ENCODE measurements at places on chromosomes 5 and 9. TPM values are rescaled to one million over a fixed set of nuclear protein-coding genes. Genes with fewer than 3 reads are reported as not detected.

Gene MED10
- total RNA-seq, result 30.7 TPM

DNA sequence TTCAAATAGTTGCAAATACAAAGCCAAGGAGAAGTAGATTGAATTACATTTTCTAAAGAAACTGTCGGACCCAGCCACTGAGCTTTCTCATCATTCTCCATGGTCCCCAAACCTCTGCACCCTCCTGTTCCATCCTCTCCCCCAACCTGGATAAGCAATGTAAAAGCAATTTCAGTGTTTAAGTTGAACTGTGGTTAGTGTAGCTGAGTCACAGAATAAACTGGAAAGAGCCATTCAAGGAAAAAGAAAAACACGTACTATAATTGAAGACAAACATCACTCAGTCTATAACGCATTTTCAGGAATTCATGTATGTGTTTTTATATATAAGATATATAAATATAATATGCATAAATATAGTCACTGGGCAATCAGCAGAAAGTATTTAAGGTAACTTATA, 54.1 kb upstream of the TMEM161B start:
- H3K27ac ChIP-seq, result no peak overlapping the region
- DNase-seq, result no peak
- H3K4me3 ChIP-seq, result no peak overlapping the region
- H3K36me3 ChIP-seq, result no peaks in the 10 kb centered on the region

Gene LCN9
- total RNA-seq, result not detected

GRCh38 chr9:37290940-37291485, 131.5 kb upstream of the GRHPR start:
- H3K27me3 ChIP-seq, result no peaks in the 10 kb centered on the region
- H3K27ac ChIP-seq, result no peak overlapping the region
- no peaks in the 10 kb centered on the region for H3K36me3 ChIP-seq
- H3K4me3 ChIP-seq, result no peak overlapping the region

Gene PRR16
- 16.2 TPM for total RNA-seq

DNA sequence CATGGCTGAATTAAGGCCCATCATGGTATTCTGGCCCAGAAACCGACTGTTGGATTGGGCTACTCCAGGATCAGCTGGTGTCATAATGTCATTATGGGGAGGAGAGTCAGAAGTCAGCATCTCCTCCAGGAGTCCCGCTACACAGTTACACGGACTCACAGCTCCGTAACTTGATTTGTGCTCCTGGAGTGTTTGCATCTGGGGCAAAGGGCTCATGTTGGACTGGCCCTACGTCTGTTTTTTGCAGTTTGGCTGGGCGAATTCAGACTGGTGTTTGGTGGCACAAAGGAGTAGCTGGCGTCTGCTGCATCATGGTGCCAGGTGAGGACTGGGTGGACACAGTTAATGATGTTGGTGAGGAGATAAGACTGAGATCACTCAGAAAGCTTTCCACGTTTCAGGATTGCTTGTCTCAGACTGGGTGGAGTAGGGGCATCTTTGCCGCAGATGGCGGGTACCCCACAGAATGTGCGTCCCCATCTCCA, 31.3 kb downstream of the OR2V1 start:
- H3K27me3 ChIP-seq, result peaks cover 26% of the 10 kb centered on the region
- no peak overlapping the region for H3K27ac ChIP-seq
- no peaks in the 10 kb centered on the region for H3K36me3 ChIP-seq
- no peaks in the 10 kb centered on the region for H3K4me1 ChIP-seq
- DNase-seq, result no peak

DNA sequence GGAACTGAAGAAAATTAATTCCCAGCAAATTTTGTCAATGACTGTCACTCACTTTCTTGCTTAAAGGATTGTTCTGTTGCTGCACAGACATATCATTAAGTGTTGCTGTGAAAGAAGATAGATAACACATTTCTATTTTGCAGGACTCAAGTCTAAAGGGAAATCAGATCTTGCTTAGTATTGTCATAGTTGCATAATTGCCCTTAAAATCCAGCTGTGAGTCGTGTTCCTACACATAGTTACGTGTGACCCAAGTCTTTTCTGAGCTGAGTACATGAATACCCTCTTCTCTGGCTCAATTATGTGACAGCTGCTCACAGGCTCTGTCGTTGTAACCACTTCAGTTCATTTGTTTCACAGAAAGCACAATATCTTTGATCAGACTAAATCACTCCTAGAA, 390.8 kb downstream of the DTWD2 start:
- no peak for DNase-seq
- no peaks in the 10 kb centered on the region for H3K36me3 ChIP-seq
- H3K27me3 ChIP-seq, result no peaks in the 10 kb centered on the region
- H3K27ac ChIP-seq, result no peak overlapping the region
- no peak overlapping the region for H3K4me3 ChIP-seq
- H3K4me1 ChIP-seq, result peaks cover 2% of the 10 kb centered on the region

GRCh38 chr5:1386274-1386717, 41.4 kb upstream of the CLPTM1L start:
- peaks cover 9% of the 10 kb centered on the region for H3K27me3 ChIP-seq
- peaks cover 10% of the 10 kb centered on the region for H3K4me1 ChIP-seq
- H3K27ac ChIP-seq, result peak overlapping the region; percentile 46
- H3K36me3 ChIP-seq, result no peaks in the 10 kb centered on the region

Gene FOXD4L4
- not detected for total RNA-seq

Gene SMIM15
- 8.0 TPM for total RNA-seq

GRCh38 chr9:96503918-96504317, 53.9 kb downstream of the HABP4 start:
- no peaks in the 10 kb centered on the region for H3K27me3 ChIP-seq
- DNase-seq, result no peak
- H3K4me3 ChIP-seq, result no peak overlapping the region
- H3K4me1 ChIP-seq, result peaks cover 33% of the 10 kb centered on the region
- H3K27ac ChIP-seq, result no peak overlapping the region

GRCh38 chr9:113289091-113289490, 13.6 kb downstream of the PRPF4 start:
- no peaks in the 10 kb centered on the region for H3K4me1 ChIP-seq
- H3K36me3 ChIP-seq, result no peaks in the 10 kb centered on the region
- H3K4me3 ChIP-seq, result no peak overlapping the region
- H3K27ac ChIP-seq, result no peak overlapping the region
- DNase-seq, result no peak

GRCh38 chr9:86977205-86977835, 30.0 kb upstream of the GAS1 start:
- no peak overlapping the region for H3K27ac ChIP-seq
- peaks cover 9% of the 10 kb centered on the region for H3K4me1 ChIP-seq
- no peaks in the 10 kb centered on the region for H3K36me3 ChIP-seq
- no peak for DNase-seq
- no peaks in the 10 kb centered on the region for H3K27me3 ChIP-seq

Gene CDX1
- total RNA-seq, result not detected

Gene KCNN2
- 6.8 TPM for total RNA-seq

- peak overlapping the region; percentile 66 for H3K27ac ChIP-seq
- no peak overlapping the region for H3K4me3 ChIP-seq
- no peak for DNase-seq
- peaks cover 38% of the 10 kb centered on the region for H3K4me1 ChIP-seq
These were observed 43.0 kb downstream of the PIK3R1 start for GRCh38 chr5:68258531-68258930.

Gene TICAM2
- total RNA-seq, result 2.1 TPM

- H3K36me3 ChIP-seq, result no peaks in the 10 kb centered on the region
- no peaks in the 10 kb centered on the region for H3K27me3 ChIP-seq
- H3K4me1 ChIP-seq, result no peaks in the 10 kb centered on the region
- no peak for DNase-seq
These were observed 539.5 kb downstream of the EBF1 start for GRCh38 chr5:158560170-158560569.

DNA sequence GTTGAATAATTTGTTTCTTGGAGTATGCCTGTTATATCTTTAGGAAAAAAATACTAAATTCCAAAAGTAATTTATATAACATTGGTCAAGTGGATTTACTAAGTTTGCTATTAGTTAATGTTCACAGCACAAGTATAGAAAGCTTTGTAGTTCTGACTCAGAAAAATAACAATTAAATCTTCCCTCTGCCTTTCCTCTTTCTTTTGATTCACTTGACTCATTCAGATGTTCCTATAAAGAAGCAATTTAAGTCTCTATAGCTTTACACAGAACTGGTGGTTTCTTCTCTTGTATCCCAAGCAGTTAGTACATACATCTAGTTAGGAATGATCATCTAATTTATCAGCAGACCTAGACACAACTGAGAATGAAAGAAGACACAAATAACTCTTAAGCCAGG, 4.5 kb upstream of the CDC42SE2 start:
- H3K27ac ChIP-seq, result no peak overlapping the region
- no peaks in the 10 kb centered on the region for H3K27me3 ChIP-seq
- H3K4me3 ChIP-seq, result no peak overlapping the region
- no peak for DNase-seq
- H3K4me1 ChIP-seq, result peaks cover 5% of the 10 kb centered on the region

DNA sequence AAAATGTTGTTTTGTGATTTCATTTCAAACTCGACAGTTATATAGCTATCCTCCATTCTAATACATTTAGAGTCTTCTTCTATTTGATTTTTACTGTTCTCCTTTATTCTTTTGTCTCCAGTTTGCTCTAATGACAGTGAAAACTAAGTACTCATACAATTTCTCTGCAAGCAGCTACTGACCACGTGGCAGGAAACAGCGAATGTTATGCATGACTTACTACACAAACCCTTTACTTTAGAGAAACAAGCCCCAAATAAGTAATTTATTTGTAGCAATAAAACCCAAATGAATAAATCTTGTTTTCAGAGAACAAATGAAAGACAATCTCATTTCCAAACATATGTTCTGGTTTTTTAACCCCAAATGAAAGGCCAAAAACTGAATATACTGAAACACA, 41.9 kb downstream of the CDH6 start:
- no peak for DNase-seq
- H3K4me1 ChIP-seq, result no peaks in the 10 kb centered on the region
- H3K36me3 ChIP-seq, result no peaks in the 10 kb centered on the region
- no peak overlapping the region for H3K27ac ChIP-seq

DNA sequence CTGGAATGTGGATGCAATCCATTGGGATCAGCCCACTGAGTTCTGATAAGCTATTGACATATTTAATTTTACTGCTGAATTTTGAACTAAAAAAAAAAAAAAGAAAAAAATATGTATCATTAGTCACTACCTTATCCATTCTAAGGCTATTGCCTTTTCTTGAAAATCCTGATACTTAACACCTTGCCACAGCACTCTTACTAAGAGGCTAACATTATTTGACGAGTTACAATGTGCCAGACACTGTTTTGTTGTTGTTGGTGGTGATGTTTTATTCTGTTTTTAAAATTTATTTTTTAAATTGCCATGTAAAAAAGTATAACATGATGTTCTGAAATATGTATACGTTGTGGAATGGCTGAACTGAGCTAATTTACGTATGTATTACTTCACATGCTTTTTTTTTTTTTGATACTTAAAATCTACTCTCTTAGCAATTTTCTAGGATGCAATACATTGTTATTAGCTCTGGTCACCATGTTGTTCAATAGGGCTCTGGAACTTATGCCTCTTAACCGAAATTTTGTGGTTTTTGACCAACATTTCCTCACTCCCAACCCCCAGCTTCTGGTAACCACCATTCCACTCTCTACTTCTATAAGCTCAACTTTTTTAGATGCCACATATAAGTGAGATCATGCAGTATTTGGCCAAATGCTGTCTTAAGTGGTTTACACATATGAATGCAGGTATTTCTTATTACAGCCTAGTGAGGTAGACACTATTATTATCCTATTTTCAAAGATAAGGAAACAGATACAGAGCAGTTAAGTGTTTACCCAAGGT, 134.8 kb upstream of the PCA3 start:
- no peak for DNase-seq
- H3K4me3 ChIP-seq, result no peak overlapping the region
- H3K27ac ChIP-seq, result no peak overlapping the region
- no peaks in the 10 kb centered on the region for H3K36me3 ChIP-seq
- no peaks in the 10 kb centered on the region for H3K4me1 ChIP-seq

DNA sequence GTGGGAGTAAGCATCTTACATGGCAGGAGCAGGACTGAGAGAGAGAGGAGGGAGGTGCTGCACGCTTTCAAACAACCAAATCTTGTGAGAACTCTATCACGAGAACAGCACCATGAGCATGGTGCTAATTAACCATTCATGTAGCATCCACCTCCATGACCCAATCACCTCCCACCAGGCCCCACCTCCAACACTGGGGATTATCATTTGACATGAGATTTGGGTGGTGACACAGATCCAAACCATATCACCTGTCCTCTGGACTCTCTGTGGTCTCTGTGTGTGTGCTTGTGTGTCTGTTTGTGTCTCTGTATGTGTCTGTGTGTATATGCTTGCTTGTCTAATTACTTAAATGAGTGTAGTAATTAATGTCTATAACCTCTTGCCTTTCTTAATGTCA, 31.1 kb downstream of the SEC61B start:
- H3K4me1 ChIP-seq, result no peaks in the 10 kb centered on the region
- H3K36me3 ChIP-seq, result no peaks in the 10 kb centered on the region
- H3K27ac ChIP-seq, result no peak overlapping the region
- H3K27me3 ChIP-seq, result no peaks in the 10 kb centered on the region
- H3K4me3 ChIP-seq, result no peak overlapping the region
